Stimulated activated CD4-positive, alpha-beta T cell treated with anti-CD3 and anti-CD28 coated beads, TNF-alpha, amount 100 ng/mL, for 48 hours (primary cell): ENCODE measurements at places on chromosomes 13 and 19.
A peak's percentile ranks its signal among the peaks of the same experiment; 100 is the strongest.

- DNase-seq = peak; percentile 47
These were observed 34.9 kb upstream of the TPM4 start for GRCh38 chr19:16041299-16041990.

DNA sequence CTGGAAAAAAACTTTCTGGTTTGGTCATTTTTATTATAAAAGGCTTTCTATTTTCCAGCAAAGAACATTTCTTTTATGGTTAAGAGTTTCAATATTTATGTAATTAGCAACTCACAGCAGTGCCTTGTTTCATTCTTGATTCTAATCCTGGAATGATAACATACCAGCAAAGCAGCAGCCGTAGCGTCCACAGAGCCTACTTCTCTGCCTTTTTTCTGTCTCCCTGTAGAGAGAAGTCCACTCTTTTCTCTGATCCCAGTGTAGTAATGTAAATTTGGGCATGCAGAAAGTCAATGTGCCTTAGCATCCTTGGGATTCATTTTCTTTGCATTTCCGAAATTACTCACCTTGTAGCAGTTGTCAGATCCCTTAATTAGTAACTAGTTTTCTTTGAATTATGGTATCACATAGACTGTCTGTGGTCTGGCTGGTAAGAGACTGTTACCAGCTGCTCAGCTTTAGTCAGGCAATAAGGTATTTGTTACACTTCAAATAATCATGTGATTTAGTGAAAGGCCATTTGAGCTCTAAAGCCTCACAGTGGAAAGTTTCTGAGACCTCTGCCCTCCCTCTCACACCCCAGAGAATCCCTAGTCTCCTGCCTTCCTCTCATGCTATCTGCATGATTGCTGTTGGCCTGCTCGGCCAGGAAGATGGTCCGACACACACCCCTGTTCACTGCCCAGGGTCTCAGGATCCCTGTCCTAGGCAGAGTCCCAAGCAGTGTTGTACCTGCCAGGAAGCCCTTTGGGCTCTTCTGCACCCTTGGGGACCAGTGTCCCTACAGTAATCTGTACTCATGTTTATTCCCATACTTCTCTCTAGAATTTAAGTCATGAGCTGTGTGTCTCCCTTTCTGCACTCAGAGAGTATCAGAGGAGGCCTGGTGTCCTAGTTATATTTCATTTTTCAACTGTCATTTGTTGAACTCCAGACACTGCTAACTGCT is 86.3 kb downstream of the LRCH1 start:
- no peak for DNase-seq

GRCh38 chr13:27022571-27023311 is 148.9 kb downstream of the USP12 start:
- DNase-seq = no peak

DNA sequence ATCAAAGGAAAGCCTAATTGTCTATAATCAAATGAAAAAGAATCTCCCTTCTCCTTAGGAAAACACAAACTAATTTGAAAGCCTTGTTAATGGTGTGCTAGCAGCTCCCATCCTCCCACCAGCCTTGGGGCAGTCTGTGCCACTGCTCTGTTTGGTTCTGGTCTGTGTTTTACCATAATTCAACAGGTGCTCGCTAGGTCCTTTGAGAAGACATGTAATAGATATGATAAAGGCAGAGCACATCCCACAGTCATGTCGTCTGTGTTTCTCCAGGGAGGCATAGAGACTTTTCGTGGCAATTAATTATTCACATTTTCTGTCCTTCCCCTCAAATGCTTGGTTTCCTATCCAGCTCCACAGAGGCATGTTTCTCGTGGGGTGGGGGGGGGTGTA is 23.8 kb downstream of the FAM124A start:
- no peak for DNase-seq

GRCh38 chr19:3608750-3609322 is 2.2 kb upstream of the TBXA2R start:
- no peak for DNase-seq

DNA sequence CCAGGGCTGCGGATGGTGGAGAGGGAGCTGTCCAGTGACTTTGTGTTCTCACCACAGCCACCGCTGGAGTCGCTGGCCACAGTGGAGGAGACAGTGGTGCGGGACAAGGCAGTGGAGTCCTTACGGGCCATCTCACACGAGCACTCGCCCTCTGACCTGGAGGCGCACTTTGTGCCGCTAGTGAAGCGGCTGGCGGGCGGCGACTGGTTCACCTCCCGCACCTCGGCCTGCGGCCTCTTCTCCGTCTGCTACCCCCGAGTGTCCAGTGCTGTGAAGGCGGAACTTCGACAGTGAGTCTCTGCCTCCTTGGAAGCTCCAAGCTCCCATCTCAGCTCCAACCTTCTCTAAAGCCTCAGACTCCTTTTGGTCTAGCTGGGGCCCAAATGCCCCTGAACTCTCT is 21.4 kb downstream of the PPP2R1A start:
- no peak for DNase-seq

DNA sequence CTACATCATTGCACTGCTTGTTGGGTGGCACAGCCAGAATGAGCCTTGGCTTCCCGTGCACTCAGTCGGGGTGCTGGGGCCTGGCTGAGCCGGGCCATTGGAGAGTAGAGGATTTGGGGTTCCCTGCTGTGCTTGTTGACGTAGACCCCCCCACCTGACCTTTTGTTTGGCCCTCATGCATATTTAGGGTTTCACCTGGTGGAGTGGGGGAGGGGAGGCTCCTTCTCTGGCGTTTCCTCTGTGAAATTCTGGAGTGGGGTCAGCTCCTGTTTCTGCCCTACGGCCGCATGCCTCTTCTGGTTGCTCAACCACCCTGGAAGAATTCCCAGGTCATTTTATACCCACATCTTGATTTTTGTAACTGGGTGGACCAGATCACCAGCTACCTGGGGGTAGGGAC is 82.8 kb downstream of the SIPA1L3 start:
- DNase-seq = no peak
